ENCODE measurements at places on chromosomes 1 and 21.

DNA sequence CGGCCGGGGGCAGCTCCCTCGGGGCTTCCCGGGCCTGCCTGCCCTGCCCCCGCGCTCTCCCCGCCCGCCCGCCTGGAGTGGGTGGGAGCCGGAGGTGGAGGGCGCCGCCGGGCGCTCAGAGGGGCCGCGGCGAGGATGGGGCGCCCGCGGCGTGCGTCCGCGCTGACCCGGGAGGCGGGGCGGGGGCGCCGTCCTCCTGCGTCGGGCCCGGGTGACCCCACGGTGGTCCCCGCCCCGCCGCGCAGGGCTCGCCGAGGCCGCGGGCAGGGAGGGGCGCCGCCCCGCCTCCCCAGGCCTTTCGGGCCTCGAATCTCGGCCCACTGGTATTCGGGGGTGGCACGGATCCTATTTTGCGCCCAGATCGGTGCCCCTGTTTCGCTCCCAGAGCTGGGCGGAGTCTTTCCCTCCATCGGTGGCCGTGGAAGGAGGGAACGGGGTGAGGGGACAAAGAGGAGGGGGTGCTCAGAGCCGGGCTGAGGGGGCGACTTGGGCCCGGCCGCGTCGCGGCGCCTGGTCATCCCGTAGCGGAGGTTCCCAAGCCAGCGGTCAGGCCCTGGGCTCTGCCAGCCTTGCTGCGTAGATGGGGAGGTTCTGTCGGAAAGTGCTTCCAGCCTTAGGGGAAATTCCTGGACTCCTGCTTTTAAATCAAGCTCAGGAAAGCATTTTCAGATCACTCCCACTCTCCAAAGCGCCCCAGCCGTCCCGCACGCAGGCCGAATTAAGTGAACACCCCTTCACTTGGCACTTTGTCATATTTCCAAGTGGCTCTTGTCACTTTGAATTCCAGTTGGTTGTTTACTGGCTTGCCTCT lies 545 bp downstream of the PATJ start:
- no peak for DNase-seq

DNA sequence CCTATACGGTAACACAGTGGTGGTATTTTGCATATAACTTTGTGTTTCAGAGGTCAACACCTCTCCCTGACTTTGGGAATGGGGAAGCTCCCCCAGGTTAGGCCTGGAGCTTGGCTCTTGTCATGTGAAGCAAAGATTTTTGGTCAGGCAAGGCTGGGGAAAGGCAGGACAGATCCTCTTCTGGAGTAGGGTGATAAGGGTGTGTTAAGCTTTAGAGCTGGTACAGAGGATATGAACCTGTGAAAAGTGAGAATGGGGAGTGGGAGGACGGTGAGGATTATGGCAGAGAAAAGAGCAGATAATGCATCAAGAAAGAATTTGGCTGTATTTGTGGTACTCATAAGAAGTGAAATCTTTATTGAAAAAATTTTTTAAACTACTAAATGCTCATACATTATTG lies 2.3 kb downstream of the RPF1 start:
- DNase-seq: no peak

DNA sequence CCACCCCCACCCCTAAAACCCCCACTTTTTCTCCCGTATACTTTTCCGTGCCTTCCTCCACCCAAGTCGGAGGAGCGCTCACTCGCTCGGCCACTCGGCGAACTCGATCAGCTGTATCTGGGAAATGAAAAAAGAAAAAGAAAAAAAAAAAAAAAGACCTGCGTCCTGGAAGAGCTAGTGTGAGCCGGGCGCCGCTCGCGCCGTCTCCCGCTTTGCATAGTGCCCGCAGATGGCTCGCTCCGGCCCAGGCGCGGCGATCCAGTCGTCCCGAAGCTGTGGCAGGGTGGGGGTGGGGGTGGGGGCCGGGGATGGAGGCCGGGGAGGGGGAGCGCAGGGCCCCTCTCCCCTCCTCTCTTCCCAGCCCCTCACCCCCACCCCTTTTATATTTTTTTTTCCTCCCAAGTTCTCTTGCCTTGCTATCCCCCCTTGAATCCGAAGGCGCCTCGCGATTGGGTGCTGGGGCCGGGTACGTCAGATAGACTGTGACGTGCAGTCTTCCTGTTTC lies 299 bp upstream of the PROX1 start:
- no peak for DNase-seq

GRCh38 chr21:23452384-23453083 lies 2154.7 kb downstream of the MRPL39 start:
- no peak for DNase-seq

DNA sequence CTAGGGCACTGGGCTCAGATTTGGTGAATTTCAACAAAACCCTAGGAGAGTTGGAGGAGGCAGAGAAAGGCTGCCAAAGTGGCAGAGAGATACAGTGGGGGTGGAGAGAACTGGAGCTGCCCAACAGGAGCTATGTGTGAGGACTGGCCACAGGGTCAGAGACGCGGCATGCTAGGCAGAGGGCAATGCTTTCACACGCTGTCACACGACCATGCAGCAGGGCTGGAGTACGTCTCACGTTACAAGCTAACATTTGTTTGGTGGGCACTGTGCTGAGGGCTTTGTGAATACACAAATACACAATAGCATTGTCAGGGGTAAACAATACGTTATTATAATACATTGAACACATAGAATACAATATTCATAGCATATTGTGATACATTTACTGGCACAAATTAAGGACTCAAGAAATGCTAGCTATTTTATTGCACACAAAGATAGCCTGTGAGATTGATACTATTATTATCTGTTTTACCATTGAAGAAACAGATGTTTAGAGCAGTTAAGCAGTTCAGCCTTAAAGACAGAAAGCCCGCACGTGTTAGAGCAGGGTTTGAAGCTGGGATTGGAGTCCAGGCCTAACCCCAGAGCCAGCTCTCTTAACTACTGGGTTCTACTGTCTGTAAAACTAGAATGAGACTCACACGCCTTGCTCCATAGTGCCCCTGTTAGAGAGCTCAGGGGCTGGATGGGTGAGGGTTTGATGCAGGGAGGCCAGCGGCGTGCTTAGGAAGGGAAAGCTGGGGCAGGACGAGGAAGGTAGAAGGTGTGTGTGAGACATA lies 4.5 kb downstream of the RAB7B start:
- DNase-seq: no peak

- DNase-seq: no peak
Observed at GRCh38 chr1:18724801-18725200, 94.2 kb downstream of the PAX7 start.

- no peak for DNase-seq
Observed at GRCh38 chr21:45792682-45793383, 149.3 kb downstream of the PCBP3 start.

DNA sequence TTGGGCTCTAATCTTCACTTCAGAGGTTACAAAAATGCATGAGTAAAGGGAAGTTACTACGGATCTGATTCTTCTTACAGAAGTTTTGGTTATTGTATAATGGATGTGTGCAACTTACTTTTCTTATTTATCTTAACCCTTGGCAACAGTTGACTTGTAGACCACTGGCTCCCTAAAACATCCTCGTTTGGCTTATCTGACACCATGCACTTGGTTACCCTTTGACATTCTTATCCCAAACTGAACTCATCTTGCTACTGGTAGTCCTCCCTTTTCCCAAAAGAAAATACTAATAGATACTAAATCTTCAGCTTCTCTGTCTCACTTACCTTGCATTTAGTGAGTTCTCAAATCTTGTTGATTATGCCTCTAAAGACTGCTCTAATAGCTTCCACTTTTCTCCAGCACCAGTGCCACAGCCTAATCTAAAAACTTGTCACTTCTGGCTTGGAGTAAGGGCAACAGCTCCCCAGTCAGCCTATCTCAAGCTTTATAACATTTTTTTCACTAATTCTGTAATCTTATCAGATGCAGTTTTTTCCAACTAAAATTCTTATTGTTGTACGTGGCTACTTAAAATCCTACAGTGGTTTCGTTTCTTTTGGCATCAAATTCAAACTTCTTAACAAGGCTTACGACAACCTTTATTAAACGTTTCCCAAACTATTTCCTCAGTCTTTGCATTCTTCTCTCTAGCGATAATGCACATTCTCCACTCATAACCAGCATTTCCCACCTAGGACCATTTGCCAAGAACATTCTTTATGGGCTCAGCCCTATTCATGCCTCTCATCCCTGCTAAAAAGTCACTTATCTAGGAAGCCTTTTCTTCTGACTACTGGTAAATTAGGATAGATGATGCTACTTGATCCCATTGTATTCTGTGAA lies 204.2 kb downstream of the KCNT2 start:
- no peak for DNase-seq

DNA sequence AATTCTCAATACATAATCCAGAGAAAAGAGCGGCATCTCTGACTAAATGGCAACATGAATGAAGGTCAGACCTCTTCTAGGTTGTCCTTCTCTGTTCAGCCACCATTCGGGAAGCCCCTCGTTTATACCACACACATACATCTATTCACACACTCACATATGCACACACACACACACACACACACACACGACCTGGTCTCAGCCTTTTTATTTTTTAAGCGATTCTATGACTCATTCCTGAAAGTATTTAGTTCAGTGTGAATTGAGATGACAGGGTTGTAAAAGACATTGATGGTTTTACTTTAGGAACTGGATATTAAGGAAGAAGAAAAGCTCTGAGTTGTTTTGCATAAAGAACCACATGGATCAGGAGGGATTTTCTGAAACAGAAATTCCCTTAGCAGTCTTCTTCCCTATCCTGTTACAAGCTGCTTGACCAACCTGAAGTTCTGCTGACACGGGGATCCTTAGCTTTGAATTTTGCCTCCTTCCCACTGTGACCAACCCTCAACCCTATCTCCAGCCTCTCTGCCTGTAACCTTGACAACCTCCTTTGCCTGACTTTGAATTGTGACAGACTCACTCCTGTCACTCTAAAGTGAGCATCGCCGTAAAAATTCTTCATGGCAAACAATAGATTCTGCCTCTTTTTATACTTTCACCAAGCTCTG lies 383.1 kb upstream of the ESRRG start:
- DNase-seq: no peak
